ENCODE measurements at places on chromosomes 7 and 10.

- DNase-seq: peak; percentile 44
Measured at GRCh38 chr7:80821771-80822319, 97.0 kb downstream of the SEMA3C start.

GRCh38 chr7:127208351-127208750 lies 44.4 kb downstream of the GRM8 start:
- DNase-seq: no peak

DNA sequence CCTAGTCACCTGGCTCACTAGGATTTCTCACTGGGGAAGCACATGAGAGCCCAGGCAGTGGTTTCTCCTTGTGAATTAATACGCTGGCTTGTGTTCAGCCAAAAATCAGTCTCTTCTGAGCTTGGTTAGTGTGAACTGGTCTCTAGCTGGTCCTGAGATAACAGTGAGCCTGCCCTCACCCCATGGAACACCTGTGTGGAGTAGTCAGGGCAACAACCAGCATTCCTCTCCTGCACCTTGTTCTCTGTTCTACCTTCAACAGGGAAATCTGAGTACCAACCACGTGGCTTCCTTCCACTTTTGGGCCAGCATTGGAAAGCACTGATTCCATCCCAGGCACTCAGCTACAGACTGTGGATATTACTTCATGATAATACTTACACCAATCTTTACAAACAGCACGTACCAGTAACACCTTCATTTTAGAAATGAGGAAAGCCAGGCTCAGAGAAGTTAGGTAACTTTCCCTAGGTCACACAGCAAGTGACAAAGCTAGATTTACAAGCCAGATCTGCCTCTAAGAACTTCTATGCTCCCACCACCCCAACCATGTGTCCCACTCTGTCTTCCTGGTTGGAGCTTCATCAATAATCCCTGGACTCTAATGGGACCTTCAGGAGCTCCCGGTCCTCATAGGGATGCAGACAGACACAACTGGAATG lies 106.6 kb downstream of the GRID1 start:
- DNase-seq: no peak

GRCh38 chr7:159121476-159121875 lies 23.2 kb downstream of the VIPR2 start:
- no peak for DNase-seq

DNA sequence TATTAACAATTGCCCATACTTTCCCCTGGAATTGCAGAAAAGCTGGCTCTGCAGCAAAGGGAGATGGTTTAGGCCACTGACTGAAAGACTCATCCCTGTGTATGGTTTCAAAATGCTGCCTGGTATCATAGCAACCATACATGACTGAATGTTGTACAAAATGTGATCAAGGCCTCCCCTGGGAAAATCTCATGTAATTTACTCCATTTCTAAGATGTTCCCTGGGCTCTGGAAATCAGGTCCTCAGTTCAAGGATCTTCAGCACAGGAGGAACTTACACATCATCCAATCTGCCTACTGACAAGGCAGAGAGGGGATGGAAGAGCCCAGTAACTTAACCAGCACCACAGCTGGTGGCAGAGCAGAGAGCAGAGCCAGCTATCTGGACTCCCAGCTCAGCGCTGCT lies 111.8 kb downstream of the JAZF1 start:
- peak; percentile 69 for DNase-seq

GRCh38 chr10:13046851-13047528 lies 45.5 kb upstream of the CCDC3 start:
- DNase-seq: no peak

DNA sequence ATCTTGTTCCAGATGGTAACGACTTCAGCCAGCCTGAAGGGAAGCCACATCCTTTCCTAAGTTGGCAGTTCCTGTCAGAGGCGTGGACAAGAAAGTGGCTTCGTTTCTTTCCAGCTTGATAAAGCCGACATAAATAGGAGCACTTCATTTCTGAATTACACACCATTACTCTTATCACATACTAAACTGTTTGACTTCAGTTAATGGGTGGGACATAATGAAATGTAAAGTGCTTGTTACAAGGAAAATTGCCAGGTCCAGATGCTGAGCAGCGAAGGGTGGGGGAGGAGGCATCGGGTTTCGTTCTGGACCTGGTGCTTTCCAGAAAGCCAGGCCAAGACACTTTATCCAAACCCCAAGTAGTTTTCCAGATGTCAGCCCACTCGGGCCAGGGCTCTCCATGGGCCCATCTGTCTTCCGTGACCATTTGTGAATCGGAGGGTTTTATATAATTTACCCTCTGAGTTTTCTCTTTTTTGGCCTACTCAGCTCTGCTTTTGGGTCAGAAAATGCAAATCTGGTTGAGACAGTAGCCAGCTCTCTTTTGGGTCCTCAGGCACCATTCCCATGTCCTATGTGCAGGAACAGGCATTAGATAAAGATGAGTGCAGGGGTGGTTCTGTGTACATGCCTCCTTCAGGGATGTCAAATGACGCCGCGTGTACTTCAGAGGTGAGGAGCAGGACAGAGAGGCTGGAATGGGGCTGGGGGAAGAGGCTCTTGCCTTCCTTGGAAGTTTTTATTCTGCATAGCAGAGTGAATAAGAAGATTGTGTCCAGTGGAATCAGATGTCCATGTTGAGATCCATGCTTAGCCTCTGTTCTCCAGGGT lies 90.2 kb downstream of the TACC2 start:
- no peak for DNase-seq

- DNase-seq: no peak
Measured at GRCh38 chr7:132424277-132424676, 152.0 kb downstream of the PLXNA4 start.

GRCh38 chr10:2340831-2341647 lies 603.7 kb upstream of the ADARB2 start:
- DNase-seq: no peak

DNA sequence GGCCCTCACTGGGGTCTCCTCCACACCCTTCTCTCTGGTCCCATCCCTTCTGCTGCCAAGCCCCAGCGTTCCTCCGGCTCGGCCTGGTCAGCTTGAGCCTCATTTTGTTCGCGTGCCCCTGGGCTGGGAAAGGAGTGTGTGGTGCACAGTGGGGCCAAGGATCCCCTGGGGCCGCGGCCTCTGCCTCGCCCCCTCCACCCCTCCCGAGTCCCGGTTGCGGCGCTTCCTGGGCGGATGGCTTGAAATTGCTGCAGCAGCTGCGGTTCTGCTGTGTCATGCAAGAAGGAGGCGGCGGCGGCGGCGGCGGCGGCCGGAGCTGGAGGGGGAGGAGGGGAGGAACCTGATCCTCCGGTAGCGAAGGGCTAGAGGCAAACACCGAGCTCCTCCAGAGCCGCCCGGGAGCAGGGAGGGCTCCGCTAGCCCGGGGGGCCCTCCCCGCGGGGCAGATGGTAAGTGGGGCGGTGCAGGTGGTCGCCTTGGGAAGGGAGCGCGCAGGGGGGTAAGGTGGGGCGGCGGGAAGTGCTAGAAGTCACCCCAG lies 217.8 kb upstream of the MKLN1 start:
- DNase-seq: peak; percentile 73

DNA sequence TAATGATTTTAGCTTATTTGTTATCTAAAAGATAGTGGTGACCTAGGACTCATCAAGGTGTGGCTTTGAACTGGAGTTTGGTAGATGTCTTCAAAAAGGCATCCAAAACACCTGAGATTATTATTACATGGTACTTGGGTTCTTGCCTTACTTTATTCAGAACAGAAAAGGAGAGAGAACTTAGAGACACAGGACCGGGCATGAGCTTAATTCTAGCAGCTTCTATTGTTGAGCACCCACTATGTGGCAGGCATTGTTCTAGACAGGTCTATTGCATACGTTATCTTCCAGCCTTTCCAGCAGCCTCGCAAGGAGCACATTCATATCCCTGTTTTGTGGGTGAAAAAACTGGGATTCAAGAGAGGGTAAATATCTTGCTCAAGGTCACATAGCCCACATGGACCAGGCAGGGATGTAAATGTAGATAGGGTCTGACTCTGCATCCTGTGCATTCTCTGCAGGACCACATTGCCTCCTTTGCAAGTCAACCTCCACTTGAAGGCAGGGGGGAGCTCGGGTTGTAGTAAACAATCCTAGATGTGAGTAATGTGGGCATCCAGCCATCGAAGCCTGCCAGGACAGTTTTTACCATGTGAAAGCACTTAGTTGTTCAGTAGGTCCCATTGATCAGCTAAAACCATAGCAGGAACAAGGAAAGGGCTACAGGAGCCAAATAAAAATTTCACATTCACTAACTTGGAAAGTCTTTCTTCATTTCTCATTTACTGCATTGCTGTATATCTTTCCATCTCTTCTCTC lies 551.4 kb downstream of the LRMDA start:
- no peak for DNase-seq

- no peak for DNase-seq
Measured at GRCh38 chr7:72437061-72437585, 25.0 kb upstream of the CALN1 start.

DNA sequence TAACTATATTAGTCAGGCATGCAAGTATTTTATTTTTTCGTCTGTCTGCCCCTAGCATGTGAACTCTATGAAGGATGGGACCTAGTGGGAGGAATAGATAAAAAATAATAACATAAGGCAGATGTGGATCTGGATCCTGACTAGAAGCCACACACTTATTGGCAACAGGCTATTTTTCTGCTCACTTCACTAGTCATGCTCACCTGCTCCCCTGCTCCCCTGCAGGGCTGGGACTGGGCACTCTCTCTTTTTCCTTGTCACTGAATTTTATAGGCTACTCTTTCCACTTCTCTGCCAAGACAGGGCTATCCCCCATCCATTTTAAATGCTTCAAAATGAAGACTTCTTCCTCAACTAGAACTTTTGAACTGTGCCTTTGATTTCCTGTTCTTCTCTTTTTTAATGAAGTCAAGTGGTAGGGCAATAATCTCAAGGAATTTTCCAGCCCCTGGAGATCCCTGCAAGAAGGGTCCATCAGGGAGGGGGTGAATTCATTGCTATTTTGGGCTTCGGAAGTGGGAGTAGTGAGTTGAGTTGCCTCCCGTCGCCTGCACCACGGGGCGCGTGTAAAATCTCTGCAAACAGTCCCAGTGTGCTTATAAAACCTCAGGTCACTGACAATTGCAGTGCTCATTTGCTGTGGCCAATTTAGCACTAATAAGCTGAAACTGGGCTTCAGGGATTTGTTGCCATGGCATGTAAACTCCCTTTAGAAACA lies 156.7 kb upstream of the NPVF start:
- no peak for DNase-seq

- DNase-seq: peak; percentile 47
Measured at GRCh38 chr10:71266147-71266917, 52.7 kb upstream of the SLC29A3 start.

DNA sequence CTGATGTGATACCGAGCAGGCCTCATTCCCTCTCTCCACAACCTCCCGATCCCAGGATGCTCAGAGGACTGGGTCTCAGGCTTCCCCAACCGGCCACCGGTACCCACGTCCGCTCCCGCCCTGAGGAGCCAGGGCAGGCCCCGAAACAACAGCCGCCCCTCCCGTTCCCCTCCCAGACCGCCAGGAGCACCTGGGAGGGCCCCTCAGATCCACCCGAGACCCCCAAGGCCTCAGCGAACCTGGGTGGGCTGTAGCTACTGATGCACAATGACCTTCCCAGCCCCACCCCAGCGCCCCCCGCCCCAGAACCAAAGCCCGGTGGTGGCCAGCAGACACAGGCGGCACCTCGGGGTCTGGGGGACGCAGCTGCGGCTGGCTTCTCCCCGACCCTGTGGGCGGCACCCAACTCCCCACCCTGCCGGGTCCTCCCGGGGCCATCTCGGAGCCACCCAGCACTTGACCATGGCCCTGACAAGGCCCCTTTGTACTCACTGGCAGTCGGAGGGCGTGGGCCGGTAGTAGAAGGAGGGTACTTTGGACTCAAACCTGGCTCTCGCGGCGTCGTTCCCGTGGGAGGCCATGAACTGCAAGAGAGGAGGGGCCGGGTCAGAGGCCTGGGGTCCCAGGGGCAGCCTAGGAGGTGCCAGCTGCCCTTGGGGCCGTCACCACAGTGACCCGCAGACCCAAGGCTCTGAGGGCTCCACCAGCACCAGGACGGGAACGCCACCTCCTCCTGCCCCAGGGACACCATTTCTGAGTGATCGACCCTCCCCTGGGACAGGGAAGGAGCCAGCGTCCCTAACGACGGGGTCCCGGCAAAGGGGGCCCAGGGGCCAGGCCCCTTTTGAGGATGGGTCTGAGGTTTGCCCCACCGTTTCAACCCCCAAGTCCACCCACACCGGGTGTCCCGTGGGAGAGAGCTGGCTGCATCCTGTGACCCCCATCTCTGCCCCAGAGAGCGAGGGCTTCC lies 28.1 kb downstream of the ADAP1 start:
- DNase-seq: no peak

DNA sequence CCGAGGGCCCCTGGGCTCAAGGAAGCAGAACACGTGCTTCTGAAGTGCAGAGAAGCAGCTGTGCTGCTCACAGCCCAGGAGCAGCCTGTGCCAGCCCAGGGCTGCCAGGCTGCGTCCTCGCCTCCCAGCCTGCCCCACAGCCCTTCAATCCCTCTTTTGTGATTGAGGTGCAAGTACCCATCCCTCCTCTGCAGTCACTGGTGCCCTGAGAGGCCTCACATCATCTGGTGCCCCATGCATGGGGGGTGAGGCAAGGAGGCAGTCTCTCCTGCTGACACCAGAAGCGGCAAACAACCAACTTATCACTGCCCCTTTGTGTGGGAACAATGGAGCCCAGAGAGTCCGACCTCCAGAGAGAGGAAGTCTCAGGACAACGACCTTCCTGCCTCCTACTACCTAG lies 49.8 kb upstream of the FGFR2 start:
- DNase-seq: no peak

- no peak for DNase-seq
Measured at GRCh38 chr7:36916116-36916515, 191.8 kb upstream of the AOAH start.

DNA sequence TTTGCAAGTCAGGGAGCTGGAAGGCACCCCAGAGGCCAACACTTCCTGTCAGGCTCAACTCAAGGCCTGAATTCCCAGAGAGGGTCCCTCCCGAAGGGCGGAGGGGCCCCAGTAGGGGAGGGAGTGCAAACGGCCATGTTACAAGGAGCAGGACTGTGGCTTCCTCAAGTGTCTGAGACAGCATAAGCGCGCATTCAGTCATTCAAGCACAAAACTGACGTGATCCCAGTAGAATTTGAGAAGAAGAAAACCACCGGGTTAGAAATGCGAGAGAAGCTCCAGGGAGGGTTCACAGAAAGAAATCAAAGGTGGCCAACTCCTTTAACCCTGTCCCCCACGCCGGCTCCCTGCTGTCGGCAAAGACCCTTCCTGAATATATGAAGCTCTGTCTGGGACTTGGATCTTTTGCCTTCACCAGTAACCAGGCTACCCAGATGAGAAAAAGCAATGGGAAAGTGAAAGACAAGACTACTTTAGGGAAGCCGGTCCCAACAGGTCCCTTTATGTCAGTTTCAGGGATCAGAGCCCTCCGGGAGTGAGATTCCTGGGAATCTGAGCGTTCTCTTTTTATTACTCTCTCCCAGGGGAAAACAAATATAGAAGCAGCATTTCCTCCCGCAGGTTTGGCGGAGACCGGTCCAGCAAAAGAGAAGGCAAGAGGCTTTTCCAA lies 1.3 kb downstream of the AFAP1L2 start:
- DNase-seq: no peak

- DNase-seq: no peak
Measured at GRCh38 chr7:41637049-41637448, 65.8 kb downstream of the INHBA start.

GRCh38 chr10:78784546-78784945 lies 284.2 kb upstream of the ZMIZ1 start:
- no peak for DNase-seq
